Left lobe of liver (tissue), 2 donors: ENCODE measurements at places on chromosomes 12 and 14. TPM values are rescaled to one million over a fixed set of nuclear protein-coding genes. Genes with fewer than 3 reads are reported as not detected.

Gene CLEC12A
- total RNA-seq: 0.38 TPM

Gene KCNK13
- total RNA-seq: 0.38 TPM

Gene LRRC43
- total RNA-seq: 0.35 TPM

Gene CBLN3
- total RNA-seq: 1.4 TPM

Gene CLEC2A
- not detected for total RNA-seq

Gene AKAP3
- 1.6 TPM for total RNA-seq

Gene BEST3
- total RNA-seq: not detected

Gene NEUROD4
- total RNA-seq: not detected

Gene KRT77
- not detected for total RNA-seq

Gene FOXG1
- not detected for total RNA-seq

Gene KIF5A
- total RNA-seq: 0.05 TPM

Gene SLC22A17
- total RNA-seq: 3.6 TPM

Gene CD69
- total RNA-seq: 0.53 TPM

Gene EEF1AKMT3
- total RNA-seq: 6.0 TPM

Gene SLC41A2
- 93.1 TPM for total RNA-seq

Gene CEP290
- total RNA-seq: 3.4 TPM

Gene UNC79
- 0.03 TPM for total RNA-seq

Gene CRIP1
- 3.2 TPM for total RNA-seq

Gene OTUB2
- total RNA-seq: 1.1 TPM

Gene SPRYD3
- total RNA-seq: 16.2 TPM

Gene ITGB7
- 8.6 TPM for total RNA-seq

Gene AMIGO2
- 1.5 TPM for total RNA-seq

Gene NRL
- total RNA-seq: 3.5 TPM

Gene DBX2
- not detected for total RNA-seq

Gene TMEM52B
- not detected for total RNA-seq

Gene POTEG
- not detected for total RNA-seq

Gene UNC119B
- 10.7 TPM for total RNA-seq

Gene IKZF4
- 2.3 TPM for total RNA-seq

Gene HAL
- total RNA-seq: 210 TPM

Gene SYT1
- total RNA-seq: 0.91 TPM

Gene TSHR
- total RNA-seq: 0.15 TPM

Gene PAH
- 1,162 TPM for total RNA-seq

Gene BATF
- 1.4 TPM for total RNA-seq

Gene ESR2
- total RNA-seq: 0.08 TPM

Gene CLEC4C
- not detected for total RNA-seq

Gene ACOT6
- total RNA-seq: 1.6 TPM

Gene PARPBP
- 0.23 TPM for total RNA-seq

Gene HOXC4
- 0.10 TPM for total RNA-seq

Gene GALNT16
- total RNA-seq: 1.1 TPM

Gene NKX2-1
- 0.10 TPM for total RNA-seq

Gene NTS
- 0.20 TPM for total RNA-seq

Gene ACACB
- total RNA-seq: 232 TPM

Gene LIN7A
- 9.5 TPM for total RNA-seq

Gene P2RX7
- 3.5 TPM for total RNA-seq

Gene NFATC4
- 1.4 TPM for total RNA-seq

Gene DPY19L2
- not detected for total RNA-seq

Gene GLIPR1L1
- total RNA-seq: not detected

Gene EIF2S3B
- total RNA-seq: 0.20 TPM

Gene PRKD1
- 6.3 TPM for total RNA-seq

Gene VDR
- 0.28 TPM for total RNA-seq

Gene NEDD1
- 3.1 TPM for total RNA-seq

Gene CCDC175
- total RNA-seq: not detected

Gene KRT83
- total RNA-seq: not detected

Gene VTI1B
- total RNA-seq: 58.9 TPM

Gene CEBPE
- total RNA-seq: not detected

Gene SSTR1
- total RNA-seq: 8.2 TPM

Gene DDHD1
- 3.3 TPM for total RNA-seq

Gene CRY1
- total RNA-seq: 10.8 TPM

Gene SYNDIG1L
- not detected for total RNA-seq

Gene TRHDE
- total RNA-seq: 1.2 TPM
